NB4 (cell line): ENCODE measurements at places on chromosomes 4 and X.

- no peak for DNase-seq
Observed at GRCh38 chrX:39162322-39162735, 361.1 kb downstream of the MID1IP1 start.

DNA sequence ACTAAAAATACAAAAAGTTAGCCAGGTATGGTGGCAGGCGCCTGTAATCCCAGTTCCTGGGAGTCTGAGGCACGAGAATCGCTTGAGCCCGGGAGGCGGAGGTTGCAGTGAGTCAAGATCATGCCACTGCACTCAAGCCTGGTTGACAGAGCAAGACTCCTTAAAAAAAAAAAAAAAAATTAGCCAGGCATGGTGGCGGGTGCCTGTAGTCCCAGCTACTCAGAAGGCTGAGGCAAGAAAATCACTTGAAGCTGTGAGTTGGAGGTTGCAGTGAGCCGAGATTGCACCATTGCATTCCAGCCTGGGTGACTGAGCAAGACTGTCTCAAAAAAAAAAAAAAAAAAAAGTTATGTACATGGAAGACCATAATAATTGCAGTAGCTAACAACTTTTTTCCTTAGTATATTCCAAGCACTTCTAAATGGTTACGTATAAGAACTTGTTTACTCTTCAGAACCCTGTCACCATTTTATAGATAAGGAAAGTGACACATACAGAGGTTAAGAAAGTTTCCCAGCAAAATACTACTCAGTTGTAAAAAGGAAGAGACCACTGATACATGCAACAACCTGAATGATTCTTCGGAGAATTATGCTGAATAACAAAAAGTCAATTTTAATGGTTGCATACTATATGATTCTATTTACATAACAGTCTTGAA lies 24.5 kb downstream of the RUFY3 start:
- DNase-seq: no peak

DNA sequence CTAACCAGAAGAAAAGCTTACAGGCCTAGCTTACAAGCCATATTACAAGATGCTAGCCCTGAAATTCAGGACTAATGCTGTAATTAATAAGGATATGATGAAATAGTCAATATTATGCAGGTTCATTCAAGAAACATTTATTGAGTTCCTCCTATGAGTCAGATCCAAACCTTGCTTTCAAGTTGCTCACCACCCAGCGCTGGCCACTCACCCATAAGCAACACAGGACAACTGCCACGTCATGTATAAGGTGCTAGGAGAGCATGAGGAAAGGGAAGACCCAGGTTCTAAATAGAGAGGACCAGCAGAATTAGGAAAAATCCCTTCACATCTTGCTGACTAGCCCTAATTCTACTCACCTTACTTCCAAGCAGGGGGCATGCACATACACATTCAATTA lies 23.3 kb downstream of the MAML3 start:
- DNase-seq: peak; percentile 21

- no peak for DNase-seq
Observed at GRCh38 chr4:3660928-3661515, 105.2 kb upstream of the ADRA2C start.

GRCh38 chrX:134625315-134625718 lies 33.0 kb downstream of the PLAC1 start:
- no peak for DNase-seq
